Activated T-cell treated with anti-CD3 and anti-CD28 coated beads for 1 hour (primary cell): ENCODE measurements at places on chromosomes 2 and 18.

DNA sequence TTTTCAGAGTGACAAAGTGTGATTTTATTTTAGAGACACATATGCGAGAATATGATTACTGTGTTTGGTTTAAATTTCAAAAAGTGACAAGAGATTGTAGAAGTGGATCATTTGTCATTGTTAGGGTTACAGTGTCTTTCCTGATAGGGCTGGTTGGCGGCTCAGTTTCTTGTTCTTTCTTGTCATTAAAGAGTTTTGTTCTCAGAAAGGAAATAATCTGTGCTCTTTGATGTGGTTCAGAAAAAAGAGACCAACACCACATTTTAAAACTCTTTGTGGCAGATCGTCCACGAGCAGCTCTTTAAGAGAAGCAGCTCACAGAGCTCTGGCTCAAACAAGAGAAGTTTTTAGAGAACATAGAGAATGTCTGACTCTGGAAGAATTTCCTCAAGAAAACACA is 45.6 kb upstream of the ZNF532 start:
- no peak for DNase-seq

- no peak for DNase-seq
These were observed 16.6 kb upstream of the STK17B start for GRCh38 chr2:196187898-196188458.

GRCh38 chr2:183093857-183094657 is 15.5 kb downstream of the DUSP19 start:
- no peak for DNase-seq

DNA sequence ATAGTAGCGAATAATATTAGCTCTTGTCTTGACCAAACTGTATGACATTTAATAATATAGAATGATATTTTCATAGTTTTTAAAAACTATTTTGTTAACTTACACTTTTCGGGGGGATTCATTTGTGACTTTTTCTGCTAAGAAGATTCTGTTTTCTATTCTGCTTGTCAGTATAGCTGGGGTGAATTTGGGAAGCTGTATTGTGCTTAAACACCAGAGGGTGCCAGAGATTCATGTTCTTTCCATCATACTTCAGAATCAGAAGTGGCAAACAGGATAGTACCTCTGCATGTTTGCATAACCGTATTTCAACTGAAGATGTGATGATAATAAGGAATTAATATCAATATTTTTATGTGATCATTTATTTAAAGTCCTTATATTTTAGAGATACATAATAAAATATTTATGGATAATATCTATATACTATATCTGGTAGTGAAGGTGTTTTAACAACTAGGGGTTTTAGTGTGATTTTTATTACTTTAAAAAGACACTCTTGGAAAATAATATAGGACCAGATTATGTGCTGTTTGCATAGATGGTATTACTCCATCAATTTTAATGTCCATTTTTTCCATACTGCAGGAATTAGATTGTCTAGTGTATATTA is 81.0 kb downstream of the TAF4B start:
- no peak for DNase-seq

- no peak for DNase-seq
These were observed 6.2 kb downstream of the IMPA2 start for GRCh38 chr18:11987527-11987926.

DNA sequence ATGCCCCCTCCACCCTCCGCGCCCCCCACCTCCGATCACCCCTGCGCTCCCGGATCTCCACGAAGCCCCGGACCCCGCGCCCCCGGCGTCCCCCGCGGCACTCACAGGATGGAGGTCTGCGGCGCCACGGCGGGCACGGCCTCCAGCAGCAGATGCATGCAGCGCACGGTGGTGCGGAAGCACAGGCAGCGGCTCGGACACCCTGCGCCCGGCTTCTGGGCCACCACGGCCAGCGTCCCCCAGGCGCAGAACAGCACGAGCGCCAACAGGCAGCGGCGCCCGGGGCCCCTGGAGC is 217 bp downstream of the PXDN start:
- DNase-seq = no peak

- no peak for DNase-seq
These were observed at the start of gene SPTBN1 for GRCh38 chr2:54455563-54456361. Gene SPTBN1 (plus strand): TSS chr2:54456327. CDS start chr2:54526419, 70,092 bp downstream.

GRCh38 chr18:55351980-55352714 is 235.8 kb downstream of the TCF4 start:
- DNase-seq = no peak

GRCh38 chr2:72127401-72128058 is 20.1 kb downstream of the CYP26B1 start:
- DNase-seq = no peak

DNA sequence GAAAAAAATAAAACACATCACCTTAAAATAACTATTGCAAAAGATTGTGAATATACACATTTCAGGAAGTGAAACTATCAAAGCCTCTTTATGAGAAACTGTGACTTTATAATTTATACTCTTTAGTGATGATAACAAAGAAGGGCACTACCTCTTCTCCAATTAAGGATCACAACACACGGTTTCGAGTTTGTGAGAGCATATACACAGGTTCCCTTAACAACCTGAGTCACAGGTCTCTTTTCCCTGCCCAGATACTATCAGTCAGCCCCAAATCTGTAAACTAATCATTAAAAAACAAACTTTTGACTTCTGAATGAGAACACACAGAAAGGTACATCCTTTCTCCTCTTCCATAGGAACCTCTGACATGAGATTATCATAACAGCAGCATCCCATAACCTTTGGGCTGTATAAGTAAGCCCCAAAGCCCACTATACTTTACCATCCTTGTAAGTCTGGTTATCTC is 44.9 kb downstream of the PTPN2 start:
- no peak for DNase-seq

DNA sequence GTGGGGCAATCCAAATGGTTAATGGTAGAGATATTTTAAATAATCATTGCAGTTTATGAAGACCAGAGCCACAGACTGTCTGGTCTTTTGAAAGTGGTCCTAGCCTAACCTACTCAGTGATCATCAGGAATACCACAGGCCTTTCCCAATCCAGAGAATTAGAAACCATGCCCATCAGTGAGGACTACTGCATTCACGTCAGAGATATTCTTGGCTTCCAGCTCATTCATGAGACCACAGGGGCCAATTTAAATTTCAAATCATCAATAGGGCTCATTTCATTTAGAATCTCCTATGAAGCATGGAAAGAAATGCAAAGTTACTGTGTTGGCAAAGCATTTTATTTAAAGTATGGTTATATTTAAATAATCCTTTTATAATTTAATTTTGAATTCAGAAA is 362.3 kb upstream of the KCNJ3 start:
- no peak for DNase-seq

- DNase-seq = no peak
These were observed 3.7 kb upstream of the IL1RN start for GRCh38 chr2:113123726-113124125.

GRCh38 chr2:46615555-46615954 is 136.2 kb downstream of the TMEM247 start:
- no peak for DNase-seq

DNA sequence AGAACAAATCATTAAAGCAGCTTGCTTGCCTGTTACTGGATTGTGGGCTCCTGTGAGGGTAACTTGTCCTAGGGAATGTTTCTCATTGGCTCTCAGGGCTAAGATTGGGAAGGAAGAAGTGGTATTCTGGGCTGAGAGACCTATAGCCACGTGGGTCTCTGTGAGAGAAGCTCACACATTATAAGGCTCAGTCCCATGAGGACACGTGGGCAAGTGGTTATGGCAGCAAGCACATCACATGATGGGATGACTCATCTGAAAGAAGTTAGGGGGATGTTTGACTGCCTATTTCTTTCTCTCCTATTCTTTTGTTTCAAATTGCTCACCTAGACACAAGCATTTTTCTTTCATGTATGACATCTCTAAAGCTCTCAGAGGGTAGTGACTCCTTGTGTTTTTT is 418.0 kb upstream of the ST6GAL2 start:
- DNase-seq = no peak

DNA sequence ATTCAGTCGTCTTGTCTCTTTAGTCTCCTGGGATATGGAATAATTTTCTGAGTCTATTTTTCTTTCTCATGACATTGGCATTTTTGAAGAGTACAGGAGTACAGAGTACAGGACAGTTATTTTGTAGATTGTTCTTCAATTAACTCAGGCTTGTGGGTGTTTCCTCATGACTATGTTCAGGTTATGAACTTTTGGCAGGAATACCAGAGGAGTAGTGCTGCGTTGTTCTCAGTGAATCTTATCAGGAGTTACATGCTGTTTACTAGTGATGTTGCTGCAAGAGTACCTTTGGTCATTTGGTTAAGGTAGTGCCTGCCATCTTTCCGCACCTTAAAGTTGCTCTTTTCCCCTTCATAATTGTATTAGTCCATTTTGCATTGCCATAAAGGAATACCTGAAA is 41.3 kb upstream of the AGFG1 start:
- DNase-seq = no peak

DNA sequence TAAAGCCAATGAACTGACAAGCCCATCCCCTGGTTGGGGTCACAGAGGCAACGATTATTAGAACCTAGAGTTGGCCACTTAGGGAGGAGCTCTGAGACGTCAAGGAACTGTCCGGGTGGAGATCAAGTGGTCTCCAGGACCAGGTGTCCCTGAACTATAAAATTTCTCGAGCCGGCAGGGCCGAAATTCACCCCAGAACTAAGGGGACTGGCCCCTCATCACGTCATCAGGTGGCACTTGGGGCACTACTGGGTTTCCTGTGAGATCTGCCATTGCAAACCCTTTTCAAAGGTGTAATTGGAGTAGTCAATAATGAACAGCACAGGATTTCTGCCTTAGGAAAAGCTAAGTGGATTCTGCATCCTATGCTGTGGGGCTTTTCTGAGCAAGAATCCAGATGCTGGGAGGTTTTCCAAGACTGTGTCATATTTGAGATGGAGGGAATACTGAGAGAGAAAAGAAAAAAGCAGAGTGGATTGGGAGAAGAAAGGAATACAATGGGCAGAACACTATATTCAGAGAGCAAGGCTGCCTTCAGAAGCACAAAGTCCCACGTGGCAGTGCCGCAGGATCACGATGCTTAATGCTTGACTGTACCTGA is 113.6 kb downstream of the ALPK2 start:
- DNase-seq = no peak

DNA sequence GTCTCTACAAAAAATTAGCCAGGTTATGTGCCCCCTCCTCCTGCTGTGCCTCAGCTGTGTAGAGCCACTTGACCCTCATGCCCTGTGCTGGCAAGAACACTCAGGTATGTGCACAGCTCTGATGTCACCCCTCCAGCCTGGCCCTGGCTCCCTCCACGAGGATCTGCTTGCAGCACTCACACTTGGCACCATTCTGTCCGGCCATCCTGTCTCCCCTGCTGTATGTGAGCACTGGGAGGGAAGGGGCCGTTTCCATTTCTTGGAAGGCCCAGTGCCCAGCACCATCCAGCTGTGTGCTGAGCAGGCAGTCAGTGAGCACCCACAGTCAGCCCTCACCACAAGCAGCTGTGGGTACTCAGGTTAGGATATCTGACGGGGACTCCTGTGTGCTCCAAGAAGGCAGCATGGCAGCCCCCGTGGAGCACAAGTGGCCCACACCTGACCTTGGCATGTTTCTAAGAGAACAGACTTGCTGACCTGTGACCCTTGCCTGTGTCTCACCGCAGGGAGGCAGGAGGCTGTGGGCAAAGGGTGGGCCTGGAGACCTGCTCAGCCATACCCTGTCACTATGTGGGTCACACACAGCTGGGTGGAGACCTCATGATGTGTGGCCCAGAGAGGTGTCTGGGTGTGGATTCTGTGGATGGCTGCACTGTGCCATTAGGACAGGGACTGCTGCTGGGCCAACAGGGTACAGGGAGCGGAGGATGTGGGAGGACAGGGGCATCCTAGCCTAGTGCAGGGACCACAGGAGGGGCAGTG is 31.5 kb downstream of the USP34 start:
- DNase-seq = no peak

DNA sequence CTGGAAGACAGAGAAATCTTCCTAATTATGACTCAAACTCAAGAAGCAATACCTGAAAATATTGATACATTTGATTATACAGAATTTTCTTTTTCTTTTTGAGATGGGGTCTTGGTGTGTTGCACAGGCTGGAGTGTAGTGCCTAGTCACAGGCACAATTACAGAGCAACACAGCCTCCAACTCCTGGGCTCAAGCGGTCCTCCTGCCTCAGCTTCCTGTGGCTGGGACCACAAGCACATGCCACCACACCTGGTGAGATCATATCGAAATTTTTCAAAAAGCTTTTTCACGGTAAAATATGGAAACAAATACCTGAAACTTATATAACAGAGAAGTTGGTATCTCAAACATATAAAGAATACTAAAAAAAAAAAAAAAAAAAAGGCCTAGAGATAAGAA is 27.9 kb downstream of the TGFBRAP1 start:
- no peak for DNase-seq

GRCh38 chr2:151338115-151338514 is 19.3 kb upstream of the TNFAIP6 start:
- DNase-seq = no peak

GRCh38 chr2:187774551-187775071 is 220.4 kb upstream of the TFPI start:
- DNase-seq = no peak

DNA sequence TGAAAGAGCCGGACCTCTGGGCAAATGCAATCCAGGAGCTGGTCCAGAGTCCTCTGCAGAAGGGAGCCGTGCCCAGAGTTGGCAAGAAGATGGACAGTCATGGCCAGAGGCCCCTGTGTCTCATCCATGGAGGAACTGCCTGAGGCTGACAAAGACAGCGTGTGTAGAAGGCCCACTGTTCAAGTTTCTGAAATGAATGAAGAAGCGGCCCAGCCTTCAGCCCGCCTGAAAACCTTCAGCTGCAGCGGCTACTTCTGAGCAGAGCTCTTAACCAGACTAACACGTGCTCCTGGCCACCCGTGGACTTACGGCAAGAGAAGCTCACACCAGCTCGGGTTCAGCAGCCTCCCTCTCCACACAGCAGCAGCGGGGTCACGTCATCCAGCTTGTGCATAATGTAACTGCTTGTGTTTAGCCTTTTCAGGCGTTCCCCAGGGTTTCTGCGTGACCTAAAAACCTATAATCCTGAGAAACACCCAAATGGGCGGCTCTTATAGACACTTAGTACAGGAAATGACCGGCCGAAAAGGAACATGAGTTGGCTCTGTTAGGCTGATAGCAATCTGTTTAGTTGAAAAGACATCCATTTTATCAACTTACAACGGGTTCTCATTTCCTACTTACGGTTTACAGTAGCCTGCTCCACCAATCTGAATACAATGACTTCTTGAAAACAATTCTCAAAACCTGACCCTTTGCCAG is at the start of gene FAM124B:
TSS of gene FAM124B (minus strand) at position 467 of the 702 bp plus-strand sequence. CDS start at position 128, 339 bp downstream.
- DNase-seq = no peak

GRCh38 chr2:231295363-231295655 is 96.9 kb downstream of the ARMC9 start:
- DNase-seq = no peak

GRCh38 chr18:29181151-29181901 is 1004.4 kb upstream of the CDH2 start:
- no peak for DNase-seq

DNA sequence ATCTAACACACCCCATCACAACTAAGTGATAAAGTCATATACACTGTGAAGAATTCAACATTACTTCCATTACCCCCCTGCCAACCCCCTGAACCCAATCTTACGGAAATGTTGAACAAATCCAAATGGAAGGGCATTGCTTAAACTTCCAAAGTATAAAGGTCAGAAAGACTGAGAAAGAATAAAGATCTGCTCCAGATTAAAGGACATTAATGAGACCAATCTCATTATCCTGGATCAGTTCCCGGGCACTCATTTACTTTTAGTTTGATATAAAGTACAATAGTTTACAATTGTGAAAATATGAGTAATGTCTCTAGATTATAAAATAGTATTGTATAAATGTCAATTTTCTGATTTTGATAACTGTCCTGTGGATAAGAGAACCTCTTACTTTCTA is 229.4 kb downstream of the PID1 start:
- no peak for DNase-seq
